ENCODE measurements at places on chromosomes 6 and 20.

DNA sequence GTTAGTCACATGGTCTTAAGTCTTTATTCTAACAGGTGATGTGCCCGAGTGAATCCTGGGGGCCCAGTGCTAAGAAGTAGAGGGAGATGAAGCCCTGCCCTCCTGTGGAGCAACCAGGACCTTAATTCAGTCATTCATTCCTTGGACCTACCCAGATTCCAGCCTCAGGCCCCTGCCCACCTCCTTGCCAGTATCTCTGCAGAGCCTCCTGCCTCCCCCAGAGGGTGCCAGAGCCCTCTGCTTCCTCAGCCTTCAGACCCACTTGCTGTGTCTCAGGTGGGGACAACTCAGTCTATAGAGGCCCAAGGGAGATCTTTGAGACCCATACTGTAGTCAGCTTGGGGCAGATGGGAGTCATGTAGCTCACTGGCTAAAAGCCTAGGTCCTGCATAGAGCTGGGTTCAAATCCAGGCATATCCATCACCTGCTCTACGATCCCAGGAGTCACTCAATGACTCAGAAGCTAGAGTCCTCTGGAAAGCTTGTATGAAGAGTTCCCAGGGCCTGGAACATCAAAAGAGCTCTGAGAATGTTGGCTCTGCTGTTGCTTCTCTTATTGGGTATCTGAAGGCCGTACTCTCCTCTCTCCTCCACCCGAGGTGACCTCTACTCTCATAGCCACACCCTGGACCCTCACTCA lies 3.9 kb upstream of the SIGLEC1 start:
- peak; percentile 71 for DNase-seq

DNA sequence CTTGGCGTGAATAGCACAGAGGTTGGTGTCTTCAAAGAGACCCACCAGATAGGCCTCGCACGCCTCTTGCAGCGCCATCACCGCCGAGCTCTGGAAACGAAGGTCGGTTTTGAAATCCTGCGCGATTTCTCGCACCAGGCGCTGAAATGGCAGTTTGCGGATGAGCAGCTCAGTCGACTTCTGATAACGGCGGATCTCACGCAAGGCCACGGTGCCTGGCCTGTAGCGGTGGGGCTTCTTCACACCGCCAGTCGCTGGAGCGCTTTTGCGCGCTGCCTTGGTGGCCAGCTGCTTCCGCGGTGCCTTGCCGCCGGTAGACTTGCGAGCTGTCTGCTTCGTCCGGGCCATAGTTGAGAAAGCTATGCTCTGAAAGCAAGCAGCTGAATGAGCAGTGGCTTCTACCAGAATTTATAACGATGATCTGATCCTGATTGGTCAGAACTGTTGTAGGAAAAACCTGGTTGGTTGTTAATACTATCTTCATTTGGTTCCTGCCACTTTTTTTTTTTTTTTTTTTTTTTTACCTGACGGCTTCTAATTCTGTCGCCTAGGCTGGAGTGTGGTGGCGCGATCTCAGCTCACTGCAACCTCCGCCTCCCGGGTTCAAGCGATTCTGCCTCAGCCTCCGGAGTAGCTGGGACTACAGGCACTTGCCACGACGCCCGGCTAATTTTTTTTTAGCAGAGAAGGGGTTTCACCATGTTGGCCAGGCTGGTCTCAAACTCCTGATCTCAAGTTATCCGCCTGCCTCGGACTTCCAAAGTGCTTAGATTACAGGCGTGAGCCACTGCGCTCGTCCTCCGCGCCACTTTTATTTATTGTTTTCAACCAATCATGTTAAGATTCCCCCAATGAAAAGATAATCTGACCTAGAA lies 21.5 kb downstream of the OR2B2 start:
- peak; percentile 18 for DNase-seq

DNA sequence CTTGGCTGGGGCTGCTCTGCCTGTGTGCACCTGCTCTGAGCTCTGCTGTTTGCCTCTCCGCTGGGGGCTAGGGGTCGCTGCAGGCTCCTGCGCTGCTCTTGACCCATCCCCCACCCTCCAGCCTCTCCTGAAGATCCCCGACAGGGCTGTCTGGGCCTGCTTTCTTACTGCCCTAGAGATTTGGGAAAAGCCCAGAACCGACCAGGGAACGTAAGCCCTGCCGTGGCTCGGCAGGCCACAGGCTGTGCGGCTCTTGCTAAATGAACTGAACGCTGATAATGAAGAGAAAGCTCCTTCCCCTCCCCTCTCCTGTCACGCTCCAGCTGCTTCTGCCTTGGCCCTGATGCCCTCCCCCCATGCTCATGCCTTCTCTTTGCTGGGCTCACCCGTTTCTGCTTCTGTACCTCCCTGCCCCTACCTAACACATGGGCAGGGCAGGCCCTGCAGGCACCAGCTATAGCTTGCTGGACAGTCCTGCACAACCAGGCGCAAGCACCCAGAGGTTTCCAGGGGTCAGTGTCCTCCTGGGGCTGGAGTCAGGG lies 32.0 kb upstream of the PCMTD2 start:
- peak; percentile 69 for DNase-seq

- DNase-seq: no peak
Observed at GRCh38 chr6:56024931-56025330, 149.5 kb upstream of the BMP5 start.

DNA sequence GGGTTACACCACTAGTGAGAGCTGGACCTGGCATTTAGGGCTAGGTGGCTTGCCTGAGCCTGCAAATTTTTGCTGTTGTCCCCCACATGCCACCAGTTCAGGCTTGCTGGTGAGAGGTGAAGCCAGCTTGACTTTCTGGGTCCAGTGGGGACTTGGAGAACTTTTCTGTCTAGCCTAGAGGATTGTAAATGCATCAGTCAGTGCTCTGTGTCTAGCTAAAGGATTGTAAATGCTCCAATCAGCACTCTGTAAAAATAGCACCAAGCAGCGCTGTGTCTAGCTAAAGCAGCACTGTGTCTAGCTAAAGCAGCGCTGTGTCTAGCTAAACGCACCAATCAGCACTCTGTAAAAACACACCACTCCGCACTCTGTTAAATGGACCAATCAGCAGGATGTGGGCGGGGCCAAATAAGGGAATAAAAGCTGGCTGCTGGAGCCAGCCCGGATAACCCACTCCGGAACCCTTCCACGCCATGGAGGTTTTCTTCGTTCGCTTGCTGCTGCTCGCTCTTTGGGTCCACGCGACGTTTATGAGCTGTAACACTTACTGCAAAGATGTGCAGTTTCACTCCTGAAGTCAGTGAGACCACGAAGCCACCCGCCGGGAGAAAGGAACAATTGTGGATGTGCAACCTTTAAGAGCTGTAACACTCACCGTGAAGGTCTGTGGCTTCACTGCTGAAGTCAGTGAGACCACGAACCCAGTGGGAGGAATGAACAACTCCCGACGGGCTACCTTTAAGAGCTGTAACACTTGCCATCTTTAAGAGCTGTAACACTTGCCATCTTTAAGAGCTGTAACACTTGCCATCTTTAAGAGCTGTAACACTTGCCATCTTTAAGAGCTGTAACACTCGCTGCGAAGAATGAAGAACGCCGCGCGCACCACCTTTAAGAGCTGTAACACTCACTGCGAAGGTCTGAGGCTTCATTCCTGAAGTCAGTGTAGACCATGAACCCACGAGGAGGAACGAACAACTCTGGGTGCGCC lies 27.3 kb downstream of the GMPR start:
- no peak for DNase-seq

DNA sequence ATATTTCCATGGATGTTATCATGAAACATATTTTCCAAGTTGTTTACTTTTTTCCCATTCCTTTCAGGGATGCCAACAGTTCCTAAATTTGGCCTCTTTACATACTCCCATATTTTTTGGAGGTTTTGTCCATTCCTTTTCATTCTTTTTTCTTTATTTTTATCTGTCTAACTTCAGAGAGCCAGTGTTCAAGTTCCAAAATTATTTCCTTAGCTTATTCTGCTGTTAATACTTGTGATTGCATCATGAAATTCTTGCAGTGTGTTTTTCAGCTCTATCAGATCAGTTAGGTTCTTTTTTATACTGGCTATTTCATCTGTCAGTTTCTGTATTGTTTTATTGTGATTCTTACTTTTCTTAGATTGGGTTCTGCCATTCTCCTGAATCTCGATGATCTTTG lies 89.9 kb upstream of the TCF21 start:
- DNase-seq: no peak

DNA sequence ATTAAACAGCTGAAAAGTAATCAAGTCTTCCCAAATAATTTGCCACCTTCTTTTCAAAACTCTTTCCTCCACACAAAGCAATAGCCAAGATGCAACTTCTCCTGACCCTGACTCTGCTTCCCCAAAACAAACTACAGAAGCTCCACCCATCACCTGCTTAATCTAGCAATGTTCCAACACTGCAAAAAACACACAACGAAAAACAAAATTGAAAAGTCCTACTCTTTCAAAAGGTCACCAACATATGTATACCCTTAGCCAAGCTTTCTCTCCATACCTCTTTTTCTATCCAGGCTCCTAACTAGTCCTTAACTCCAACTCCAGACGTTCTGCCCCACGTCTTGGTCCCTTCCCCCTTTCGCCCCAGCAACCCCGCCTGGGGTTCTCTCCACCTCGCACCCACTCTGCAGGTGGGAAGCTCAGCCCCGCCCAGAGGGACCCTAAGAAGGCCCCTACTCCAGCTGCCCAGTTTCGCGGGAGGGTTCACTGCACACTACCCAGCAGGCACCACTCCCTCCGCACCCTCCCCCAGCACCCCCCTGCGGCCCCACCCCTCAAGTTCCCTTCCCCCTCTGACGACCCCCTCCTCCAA lies 717 bp downstream of the CSNK2A1 start:
- DNase-seq: peak; percentile 31

- peak; percentile 89 for DNase-seq
Observed at GRCh38 chr6:33161354-33162331, 30.6 kb downstream of the COL11A2 start.

DNA sequence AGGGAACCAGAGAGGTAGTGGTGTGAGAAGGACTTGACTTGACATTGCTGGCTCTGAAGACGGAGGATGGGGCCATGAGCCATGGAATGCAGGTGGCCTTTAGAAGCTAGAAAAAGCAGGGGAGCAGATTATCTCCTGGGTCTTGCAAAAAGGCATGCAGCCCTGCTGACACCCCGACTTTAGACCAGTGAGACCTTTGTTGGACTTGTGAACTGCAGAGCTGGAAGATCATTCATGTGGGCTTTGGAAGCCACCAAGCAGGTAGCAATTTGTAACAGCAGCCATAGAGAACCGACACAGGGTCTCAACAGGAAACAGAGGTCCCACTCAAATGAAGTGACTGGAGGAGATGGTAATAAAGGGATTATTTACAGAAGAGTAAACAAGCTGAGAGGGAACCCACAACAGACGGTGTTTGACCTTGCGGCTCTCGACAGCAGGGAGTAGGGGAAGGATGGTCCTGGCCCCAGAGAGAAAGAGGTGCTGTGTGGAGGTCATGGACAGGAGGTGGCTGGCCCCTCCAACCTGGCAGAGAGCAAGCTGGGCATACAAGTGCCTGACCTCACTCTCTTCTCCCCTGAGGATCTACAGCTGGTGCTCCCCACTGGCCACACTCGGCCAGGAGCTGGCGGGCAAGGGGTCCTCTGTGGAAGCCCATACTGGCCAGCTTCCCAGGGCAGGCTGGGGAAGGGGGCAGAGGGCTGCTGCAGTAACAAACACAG lies 43.9 kb downstream of the SLC22A23 start:
- no peak for DNase-seq

DNA sequence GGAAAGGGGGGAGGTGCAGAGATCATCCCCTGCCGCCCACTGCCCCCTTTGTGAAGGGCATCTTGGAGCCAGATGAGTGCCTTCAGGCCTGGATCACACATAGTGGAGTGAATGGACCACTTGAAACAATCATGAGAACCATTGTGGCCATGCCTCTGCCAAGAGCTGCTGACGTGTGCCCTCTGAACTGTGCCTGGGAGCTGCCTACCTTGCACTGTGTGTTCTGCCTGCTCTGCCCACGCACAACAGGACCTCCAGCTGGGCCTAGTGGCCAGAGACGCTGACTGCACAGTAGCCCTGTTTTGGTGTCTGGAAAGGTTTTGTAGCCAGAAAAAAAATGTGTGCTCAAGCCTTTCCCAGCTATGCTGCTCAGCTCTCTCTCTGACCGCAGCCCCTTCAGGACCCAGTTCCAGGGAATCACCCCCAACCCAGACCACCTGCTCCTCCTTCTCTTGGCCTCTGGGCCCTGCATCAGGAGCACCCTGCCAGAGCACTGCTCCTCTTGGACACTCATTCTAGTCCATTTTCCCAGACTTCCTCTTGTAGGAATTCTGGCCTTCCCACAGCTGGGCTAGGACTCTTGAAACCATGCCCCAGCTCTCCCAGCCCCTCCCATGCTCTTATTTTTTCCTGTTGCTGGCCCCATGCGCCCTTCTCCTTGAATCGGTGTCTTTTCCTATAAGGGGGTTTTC lies 1.6 kb upstream of the ADIG start:
- DNase-seq: no peak

- DNase-seq: no peak
Observed at GRCh38 chr6:38175786-38176185, 356.3 kb downstream of the ZFAND3 start.

DNA sequence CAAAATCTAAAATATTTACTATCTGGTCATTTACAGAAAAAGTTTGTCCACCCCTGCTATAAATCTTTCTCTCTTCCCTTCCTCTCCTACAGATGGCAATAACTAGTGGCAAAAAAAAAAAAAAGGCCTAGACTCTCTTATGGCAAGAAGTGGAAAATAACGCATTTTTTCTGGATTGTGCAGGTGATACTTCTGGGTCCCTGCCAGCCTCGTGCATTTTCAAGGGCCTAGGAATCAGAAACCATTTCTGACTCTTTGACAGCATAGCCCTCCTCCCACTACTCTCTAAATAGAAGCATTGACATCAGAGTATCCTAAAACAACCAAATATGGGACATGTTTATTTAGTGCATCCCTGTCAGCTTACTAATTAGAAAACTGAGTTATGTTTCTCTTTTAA lies 251.0 kb downstream of the KHDC1L start:
- DNase-seq: no peak

- peak; percentile 59 for DNase-seq
Observed at GRCh38 chr20:51700809-51701285, 67.3 kb downstream of the ATP9A start.

GRCh38 chr20:62177307-62177706 lies 5.5 kb upstream of the MTG2 start:
- DNase-seq: no peak

DNA sequence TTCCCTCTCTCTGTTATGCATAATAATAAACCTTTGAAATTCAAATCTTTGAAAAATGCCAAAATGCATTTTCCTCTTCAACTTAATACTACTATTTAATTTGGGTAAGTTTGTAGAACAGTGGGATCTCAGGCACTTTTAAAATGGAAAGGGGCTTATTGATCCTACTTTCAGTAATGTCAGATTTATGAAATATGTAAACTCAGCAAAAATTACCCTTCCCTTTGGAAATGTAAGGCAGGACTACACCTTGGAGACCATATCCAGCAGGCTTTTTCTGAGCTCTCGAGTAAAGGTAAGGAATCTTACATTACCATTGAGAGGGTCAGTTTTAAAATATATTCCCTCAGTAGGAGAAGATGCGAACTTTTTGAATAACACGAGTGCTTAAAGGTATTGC lies 149.0 kb downstream of the LAMP5 start:
- DNase-seq: no peak

- DNase-seq: no peak
Observed at GRCh38 chr6:155108070-155108820, 113.1 kb downstream of the TIAM2 start.

- DNase-seq: no peak
Observed at GRCh38 chr6:45653117-45653883, 275.6 kb upstream of the SUPT3H start.

Measured in HEK293T (cell line).